ENCODE measurements at places on chromosomes 1 and 21. TPM values are rescaled to one million over a fixed set of nuclear protein-coding genes. Genes with fewer than 3 reads are reported as not detected.

GRCh38 chr1:24925082-24925779, 4.8 kb downstream of the RUNX3 start:
- DNase-seq, result no peak

CFAP107 gene
- not detected for total RNA-seq

SLC44A3 gene
- 0.83 TPM for total RNA-seq

GRCh38 chr1:199152676-199153075, 513.8 kb downstream of the PTPRC start:
- no peak for DNase-seq

DNA sequence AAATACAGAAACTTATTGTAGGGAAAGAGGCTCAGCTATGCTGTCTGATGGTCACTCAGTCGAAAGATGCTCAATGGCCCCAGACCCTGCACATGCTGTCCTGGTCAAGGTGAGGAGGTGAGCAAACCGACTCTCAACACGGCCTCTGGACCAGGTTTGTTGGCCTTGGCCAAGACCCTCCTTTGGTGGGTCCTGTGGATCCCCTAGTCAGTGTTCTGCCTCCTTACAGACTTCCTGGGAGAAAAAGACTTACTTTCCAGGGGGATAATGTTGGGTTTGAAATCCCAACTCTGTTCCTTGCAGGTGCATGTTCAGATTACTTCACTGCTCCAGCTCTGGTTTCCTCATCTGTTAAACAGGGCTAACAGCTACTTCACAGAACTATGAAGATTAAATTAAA, 53.8 kb downstream of the FAM78B start:
- DNase-seq, result no peak

Data from MCF 10A (cell line).